Right cardiac atrium (tissue), 5 donors: ENCODE measurements at places on chromosomes 2 and 18. TPM values are rescaled to one million over a fixed set of nuclear protein-coding genes. Genes with fewer than 3 reads are reported as not detected.

ZNG1B gene
- total RNA-seq: 26.3 TPM

MBOAT2 gene
- 8.8 TPM for total RNA-seq

CNGA3 gene
- not detected for total RNA-seq

KYNU gene
- 2.3 TPM for total RNA-seq

SNED1 gene
- total RNA-seq: 19.2 TPM

STPG4 gene
- total RNA-seq: 0.20 TPM

SULT1C2 gene
- 0.20 TPM for total RNA-seq

FAM161A gene
- 1.3 TPM for total RNA-seq

DNA sequence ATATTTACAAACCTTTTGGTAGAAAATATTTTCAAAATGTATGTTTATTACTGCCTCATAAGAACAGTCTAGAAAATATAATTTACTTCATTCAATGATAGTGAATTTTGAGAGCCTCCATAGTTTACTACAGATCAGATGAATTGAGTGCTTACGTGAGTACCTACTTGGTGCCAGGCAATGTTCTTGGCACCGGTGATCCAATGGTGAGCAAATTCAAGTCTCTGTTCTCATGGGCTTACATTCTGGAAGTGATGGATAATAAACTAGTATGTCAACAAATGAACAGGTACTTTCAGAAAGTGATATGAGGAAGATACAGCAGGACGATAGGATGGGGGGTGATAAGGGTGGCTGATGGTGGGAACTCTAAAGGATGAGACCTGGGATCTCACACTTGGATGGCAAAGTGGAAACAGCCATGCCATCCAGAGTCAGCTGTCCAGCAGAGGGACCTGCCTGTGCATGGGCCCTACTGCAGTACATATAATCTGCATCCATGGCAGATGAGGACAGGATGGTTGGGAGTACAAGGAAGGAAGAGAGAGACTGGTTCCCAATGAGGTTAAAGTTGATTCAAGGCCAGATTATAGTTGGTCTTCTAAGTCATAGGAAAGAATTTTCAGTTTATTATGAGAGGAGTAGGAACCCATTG, 277.0 kb downstream of the NEDD4L start:
- no peak for DNase-seq

DNA sequence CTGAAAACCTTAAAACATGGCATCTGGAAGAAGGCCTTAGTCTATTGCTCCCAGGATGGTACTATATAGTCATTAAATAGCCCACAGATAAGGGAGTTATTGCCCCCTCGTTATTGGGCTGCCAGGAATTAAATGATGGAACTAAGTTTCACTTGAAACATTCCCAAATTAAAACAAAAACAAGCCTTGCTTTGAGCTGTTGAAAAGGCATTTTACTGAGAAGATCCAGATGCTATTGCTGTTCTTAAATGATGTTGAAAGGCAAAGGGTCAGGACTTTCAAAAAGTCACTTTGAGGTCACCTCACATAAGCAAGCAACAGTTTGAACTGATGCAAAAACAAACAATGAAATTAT, 2.0 kb upstream of the AMMECR1L start:
- DNase-seq: no peak

DNA sequence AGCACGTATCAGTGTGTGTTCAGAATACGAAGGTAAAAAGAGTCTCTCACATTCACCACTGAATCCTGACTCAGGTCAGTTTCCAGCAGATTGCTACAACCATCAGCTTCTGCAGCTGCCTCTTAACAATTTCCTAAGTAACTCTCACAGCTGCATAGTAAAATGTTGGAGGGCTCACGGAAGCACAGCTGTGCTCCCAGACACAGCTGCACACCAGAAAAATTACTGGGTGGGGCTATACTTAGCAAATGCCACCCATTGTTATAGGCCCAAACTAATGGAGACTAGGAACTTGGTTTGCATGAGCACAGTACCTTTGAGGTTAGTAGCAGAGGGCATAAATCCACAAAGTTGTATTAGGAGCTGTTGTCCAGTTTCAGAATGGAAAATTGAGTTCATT, 153.9 kb upstream of the ERBB4 start:
- DNase-seq: no peak

GRCh38 chr2:240936106-240936505, 30.0 kb downstream of the CROCC2 start:
- no peak for DNase-seq

- no peak for DNase-seq
Observed at GRCh38 chr2:220574038-220574437, 946.6 kb downstream of the SLC4A3 start.

DNA sequence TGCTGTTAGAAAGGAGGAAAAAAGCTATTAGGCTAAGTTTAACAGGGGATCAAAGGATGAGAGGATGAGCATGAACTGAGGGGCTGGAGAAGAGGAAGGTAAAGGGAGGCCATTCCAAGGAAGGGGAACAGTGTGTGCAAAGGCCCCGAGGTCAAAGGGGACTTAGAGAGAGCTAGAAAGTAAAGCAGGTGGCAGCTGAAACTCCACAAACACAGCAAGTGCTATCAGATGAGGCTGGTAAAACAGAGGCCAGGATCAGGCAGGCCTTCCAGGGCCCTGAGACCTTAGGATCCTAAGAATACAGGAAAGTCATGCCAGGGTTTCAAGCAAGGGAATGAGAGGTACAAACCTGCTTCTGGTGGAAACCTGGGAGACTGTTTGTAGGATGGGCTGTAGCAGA, 5.8 kb downstream of the HDAC4 start:
- DNase-seq: no peak

DNA sequence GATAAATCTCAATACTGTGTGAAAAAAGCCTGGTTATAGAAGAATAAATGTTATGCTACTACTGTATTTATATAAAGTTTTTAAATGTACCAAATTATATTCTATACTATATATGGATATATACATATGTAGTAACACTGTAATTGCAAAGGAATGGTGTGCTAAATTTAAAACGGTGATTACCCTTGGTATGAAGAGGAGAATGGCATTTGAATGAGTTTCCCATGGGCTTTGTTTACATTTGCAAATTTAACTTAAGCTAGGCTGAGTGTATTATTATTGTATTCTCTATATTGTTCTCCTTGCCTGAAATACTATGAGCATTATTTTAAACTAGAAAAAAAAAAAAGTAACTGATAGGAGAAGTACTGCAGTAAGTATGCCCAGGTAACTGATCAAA, 4.7 kb upstream of the SP3 start:
- DNase-seq: no peak

DNA sequence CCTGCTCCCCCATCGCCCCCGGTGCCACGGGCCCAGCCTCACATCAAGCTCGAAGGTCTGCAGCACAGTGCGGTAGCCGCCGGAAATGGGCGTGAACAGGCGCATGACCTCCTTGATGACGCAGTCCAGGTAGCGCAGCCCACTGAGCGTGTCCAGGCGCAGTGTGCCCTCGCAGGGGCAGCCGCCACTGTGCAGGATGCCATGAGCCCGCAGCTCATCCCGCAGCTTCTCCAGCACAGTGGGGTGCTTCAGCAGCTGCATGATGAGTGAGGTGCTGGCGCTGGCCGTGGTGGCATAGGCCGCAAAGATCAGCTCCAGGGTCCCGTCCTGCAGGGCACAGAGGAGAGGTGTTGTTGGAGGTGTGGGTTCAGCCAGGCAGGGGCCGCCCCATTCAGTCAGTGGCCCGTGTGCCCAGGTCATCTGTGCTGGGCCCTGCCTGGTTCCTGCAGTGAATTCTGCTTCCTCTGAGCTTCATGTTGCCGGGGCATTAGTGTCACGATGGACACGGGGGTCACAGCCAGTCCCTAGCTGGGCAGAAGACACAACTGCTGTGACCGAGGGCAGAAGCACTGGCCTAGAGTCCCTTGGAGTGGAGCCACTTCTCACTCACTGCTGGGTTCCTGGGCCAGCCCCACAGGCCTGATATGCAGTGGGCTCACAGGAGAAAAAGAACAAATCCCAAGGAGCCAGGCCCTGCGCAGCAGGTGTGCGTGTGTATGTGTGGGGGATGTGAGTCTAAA, 14.5 kb downstream of the CYP26B1 start:
- DNase-seq: no peak

GRCh38 chr2:57943315-57943714, 103.3 kb upstream of the VRK2 start:
- DNase-seq: no peak

GRCh38 chr2:19929226-19929625, 27.4 kb upstream of the TTC32 start:
- no peak for DNase-seq

DNA sequence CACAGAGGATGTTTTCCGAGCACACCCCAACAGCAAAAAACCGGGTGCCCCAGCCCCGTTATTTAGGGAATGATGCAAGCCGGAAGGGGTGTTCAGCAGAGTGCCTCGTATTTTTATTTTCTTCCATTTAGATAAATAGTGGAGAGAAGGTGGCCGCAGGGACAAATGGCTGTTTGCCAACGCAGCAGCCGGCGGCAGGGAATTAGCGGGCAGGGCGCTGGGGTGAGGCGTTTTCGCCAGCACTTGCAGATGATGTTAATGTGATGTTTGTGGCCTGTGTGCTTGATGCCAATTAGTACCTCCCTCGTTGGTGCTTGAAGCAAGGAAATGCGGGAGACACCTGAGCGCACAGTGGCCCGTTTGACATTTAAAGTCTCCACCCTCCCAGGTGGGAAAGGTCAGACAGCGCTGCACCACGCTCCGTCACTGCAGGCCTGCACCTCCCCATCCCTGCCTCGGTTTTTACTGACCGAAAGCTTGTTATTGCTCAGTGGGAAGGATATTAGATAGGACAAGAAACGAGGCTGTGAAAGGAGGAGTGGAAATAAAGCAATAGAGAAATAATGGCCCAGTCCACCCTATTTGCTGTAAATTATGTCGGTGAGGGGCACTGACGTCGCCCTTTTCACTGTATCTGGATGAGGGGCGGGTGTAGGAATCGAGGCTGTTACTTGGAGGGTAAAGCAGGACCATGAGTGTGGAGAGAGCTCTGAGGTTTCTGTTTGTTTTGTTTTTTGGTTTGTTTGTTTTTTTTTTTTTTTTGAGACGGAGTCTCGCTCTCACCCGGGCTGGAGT, 39.1 kb downstream of the NFATC1 start:
- DNase-seq: no peak

DNA sequence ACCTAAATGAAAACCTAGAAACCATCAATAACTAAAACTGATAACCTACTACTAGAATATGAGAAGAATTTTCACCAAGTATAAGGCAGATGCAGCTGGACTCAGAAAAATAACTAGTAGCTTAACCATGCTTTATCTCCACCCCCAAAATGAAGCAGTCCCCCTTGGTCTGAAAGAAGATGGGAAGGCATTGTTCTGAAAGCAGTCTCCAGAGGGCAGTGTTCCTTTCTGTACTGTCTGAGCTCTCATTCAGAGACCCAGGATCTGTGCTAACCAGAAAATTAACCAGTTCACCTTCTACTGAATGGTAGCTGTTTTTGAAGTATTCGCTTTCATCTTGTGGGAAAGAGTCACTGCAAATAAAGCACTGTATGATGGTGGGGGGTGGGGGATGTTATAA, 273.0 kb downstream of the PDE11A start:
- DNase-seq: no peak

GRCh38 chr2:105641389-105641811, 103.3 kb upstream of the NCK2 start:
- DNase-seq: peak; percentile 59

DNA sequence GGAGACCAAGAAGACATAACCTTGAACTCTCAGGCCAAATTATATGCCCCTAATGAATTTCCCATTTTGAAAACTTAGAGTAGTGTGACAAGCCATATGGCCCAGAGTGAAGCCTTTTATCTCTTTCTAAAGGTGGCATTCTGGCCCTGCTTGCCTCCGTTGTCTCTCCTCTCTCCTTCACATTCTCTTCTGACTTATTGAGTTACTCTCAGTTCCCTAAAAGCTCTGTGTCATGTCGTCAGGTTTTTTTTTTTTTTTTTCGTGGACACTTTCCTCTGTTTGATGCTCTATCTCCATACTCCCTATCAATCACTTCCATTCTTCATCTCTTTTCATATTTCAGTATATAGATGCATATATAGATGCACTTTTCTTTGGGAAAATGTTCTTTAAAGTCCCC, 128.1 kb upstream of the RPRM start:
- DNase-seq: no peak

DNA sequence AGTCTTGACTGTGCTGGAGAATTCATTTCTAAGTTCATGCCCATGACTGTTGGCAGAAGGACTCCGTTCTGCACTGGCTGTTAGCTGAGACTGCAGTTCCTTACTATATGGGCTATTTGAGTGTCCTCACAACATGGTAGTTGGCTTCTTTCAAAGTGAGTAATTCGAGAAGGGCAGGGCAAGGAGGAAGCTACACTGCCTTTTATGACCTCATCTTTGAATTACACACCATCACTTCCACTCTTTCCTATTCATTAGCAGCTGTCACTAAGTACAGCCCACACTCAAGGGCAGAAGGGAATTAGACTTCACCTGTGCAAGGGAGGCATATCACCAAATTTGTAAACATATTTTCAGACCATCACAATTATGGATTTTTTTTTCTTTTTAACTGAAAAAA, 55.9 kb upstream of the EPAS1 start:
- DNase-seq: no peak

DNA sequence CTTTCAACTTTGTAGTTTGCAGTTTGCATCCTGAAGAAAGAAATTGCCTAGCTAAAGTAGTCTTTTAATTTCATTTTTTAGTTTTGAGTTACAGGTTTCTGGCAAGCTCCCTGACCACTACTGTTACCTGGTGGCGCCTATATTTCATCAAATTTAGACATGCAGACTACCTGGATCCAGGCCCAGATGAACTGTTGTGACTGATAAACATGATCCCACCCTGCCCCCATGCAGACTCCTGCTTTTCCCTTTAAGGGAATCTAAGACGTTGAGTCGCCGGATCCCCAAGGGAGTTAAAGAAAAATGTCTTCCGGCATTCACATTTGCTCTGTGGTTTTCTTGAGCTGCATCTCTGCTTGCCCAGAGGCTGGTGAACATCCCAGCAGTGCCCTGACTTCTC, 22.2 kb downstream of the METAP1D start:
- no peak for DNase-seq

- no peak for DNase-seq
Observed at GRCh38 chr2:179645047-179645446, 216.4 kb downstream of the ZNF385B start.

DNA sequence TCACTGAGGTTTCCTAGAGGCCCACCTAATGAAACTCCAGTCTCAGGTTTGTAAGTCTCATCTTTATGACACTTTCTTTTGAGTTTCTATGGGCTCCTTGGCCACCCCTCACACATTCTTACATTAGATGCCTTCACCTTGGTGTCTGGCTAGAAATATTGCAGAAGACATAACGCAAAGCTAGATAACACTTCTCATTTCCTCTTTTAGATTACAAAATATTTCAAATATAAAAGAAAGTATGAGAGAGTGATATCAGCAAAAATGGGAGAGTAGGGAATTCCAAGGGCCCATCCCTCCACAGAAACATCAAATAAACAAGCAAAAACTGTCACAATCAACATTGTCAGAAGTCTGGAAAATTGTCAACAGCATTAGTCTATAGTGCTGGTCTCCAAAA, 43.3 kb upstream of the ZCCHC2 start:
- DNase-seq: no peak

DNA sequence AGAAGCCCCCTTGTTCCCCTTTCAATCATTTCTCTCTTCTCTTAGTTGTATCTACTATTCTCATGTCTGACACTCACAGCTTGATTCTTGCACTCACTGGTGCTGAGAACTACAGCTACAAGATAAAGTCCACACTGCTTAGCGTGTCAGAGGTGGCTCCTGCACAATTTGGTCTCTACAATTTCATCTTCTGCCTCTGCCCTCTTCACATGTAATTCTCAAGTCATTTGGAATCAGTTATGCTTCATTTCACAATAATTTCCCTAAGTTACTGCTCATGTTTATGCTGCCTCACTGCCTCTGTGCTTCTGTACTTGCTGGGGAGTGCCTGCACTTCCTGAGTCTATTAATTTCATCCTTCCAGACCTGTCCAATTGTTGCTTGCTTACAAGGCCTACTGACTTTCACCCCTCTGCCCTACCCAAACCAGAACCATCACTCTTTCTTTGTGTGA, 11.6 kb upstream of the NAB1 start:
- DNase-seq: no peak
